Mucosa of gallbladder (tissue), 1 donor: ENCODE measurements at places on chromosomes 12 and 14. TPM values are rescaled to one million over a fixed set of nuclear protein-coding genes. Genes with fewer than 3 reads are reported as not detected.

The CCT2 gene
- 86.5 TPM for total RNA-seq

The INSM2 gene
- not detected for total RNA-seq

The DNAJC22 gene
- total RNA-seq = 73.7 TPM

The CCDC91 gene
- total RNA-seq = 27.5 TPM

The NGB gene
- total RNA-seq = not detected

The PCED1B gene
- total RNA-seq = 9.5 TPM

The NEUROD4 gene
- not detected for total RNA-seq

The GPX2 gene
- 617 TPM for total RNA-seq

The AQP6 gene
- total RNA-seq = 0.32 TPM

The PZP gene
- total RNA-seq = 0.12 TPM

The DCP1B gene
- 13.7 TPM for total RNA-seq

The HRK gene
- total RNA-seq = 0.03 TPM

The SLC4A8 gene
- total RNA-seq = 2.6 TPM

The KRAS gene
- 31.6 TPM for total RNA-seq

The LMNTD1 gene
- total RNA-seq = not detected

The ADSS1 gene
- 49.3 TPM for total RNA-seq

The ART4 gene
- total RNA-seq = 3.2 TPM

The FAIM2 gene
- total RNA-seq = 13.0 TPM
